ENCODE measurements at places on chromosomes 5 and 9. TPM values are rescaled to one million over a fixed set of nuclear protein-coding genes. Genes with fewer than 3 reads are reported as not detected.

DNA sequence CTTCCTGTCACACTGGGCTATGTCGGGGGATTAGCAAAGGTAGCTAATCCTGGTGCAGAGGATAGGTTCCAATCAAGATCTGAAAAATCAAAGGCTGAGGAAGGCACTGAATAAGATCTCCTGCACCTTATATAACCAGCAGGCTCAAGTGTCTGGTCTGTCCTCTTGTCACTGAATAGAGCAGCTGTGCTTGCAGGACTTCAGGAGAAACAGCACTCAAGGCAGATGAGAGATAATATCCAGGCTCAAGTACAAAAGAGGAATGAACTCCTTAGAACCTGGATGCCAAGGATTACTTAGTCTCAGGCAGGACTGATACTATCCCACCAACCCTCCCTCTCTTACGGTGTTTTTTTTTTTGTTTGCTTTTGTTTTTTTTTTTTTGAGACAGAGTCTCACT, 108.8 kb upstream of the LRRTM2 start:
- DNase-seq: no peak

- peak; percentile 59 for DNase-seq
Measured at GRCh38 chr9:36559036-36559695, 13.5 kb upstream of the MELK start.

DNA sequence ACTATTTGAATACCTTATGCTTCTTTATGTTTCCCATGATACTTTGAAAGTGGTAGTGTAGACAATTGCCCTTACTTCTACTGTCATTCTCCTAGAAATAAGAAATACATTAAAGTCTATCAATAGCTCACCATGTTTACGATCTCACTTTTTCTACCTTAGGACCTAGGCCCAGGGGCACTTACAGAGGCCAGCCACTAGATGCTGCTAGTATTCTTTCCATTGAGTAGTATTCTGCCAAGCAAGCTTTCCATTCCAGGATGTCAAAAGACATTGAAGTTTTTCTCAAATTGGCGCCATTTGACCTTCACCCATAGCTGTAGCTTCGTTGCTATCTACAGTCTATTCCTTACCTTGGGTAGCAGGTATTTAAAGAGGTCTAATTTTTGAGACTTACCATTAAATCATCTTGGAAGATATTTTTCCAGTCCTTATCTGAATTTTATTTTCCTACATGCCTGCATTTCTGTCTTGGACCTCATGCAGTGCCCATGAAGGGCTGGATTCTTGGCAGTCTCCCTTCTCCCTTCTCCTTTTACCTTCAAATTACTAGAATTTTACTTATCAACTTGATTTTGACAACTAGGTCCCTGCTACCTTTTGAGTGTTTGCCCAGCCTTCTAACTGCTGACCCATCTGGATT, 246.0 kb upstream of the NUDT12 start:
- DNase-seq: peak; percentile 84

DNA sequence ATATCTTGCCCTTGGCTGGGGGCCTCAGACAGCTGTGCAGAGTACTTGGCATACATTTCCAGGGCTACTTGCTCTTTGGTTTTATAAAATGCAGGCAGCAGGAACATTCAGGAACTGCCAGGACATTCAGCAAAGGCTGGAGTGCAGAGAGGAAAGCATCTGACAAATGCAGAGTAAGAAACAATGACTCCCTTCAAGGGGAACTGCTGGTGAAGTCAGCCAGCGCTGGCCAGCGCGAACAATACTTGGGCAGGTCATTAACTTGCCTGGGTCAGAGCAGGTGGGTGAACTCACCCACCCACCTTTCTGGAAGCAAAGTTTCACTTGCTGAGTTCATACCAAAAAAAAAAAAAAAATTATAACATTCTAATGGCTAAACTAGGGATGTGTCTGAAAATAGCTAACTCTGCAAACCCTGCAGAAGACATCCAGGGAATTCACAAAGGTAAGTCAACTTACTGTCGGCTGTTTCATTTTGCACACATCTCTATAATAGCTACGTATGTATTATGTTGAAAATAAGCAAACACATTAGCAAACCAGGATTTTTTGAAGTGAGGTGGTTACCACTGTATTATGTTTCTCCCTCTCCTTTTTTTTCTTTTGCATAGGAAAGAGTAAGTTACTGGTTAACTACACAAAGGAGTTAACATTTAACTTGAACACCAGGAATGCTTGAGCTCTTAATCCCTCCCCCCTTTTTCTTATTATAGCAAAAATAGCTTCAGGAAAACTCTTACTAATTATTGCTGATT, 152.2 kb downstream of the GLIS3 start:
- DNase-seq: peak; percentile 15

GRCh38 chr9:134088063-134088725, 20.4 kb upstream of the BRD3 start:
- no peak for DNase-seq

DNA sequence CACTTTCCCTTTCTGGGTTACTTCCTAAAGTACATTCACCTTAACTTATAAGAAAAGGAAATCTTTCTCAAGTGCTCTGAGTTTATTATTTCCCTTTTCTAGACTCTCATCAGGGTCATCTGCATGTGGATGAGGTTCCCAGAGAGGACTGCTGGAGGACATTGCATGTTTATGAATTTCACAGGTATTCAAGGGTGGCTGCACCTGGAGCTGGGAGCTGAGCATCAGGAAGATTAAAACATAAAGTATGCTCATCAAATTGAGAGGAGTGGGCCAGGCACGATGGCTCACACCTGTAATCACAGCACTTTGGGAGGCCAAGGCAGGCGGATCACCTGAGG, 34.7 kb upstream of the PLIN2 start:
- no peak for DNase-seq

DNA sequence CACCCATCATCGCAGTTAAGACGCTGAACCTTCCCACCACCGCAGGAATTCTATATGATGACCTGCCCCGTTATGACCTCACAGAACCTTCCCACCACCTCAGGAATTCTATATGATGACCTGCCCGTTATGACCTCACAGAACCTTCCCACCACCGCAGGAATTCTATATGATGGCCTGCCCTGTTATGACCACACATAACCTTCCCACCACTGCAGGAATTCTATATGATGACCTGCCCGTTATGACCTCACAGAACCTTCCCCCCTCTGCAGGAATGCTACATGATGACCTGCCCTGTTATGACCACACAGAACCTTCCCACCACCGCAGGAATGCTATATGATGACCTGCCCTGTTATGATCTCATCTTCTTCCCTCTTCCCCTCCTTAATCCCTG, 64.3 kb downstream of the IRX1 start:
- no peak for DNase-seq

DNA sequence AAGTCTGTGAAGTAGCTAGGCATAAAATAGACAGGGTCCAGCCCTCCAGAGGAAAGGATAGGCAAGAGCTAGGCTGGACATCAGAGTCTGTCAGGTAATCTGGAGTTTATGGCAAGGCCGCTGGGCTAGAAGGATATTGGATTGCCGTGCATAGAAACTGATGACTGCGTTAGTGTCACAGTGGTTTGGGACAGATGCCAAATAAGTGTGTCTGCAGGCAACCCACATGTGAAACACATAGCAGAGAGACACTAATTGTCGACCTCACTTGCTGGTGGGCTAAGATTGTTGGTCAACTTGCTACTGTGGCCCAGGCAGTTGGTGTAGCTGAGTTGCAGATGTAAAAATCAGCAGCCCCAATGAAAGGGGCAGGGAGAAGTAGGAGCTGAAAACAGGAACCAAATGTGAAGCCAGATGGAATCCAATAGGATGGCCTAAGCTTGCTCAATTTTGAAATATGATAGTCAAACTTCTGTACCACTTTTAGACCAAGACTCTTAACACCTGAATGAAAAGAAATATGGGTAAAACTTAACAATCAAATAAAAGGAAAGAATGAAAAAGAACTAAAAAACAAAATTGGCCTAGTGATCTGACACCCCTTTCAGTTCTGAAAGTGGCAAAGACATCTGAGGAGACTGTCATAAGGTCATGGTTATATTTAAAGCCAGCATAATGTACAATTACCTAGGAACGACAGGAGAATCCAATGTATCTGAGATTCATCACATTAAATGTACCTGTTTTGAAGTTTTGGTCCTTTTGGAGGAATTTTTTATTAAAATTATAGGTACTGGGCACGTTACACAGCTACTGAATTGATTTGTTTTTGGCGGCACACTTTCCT, 243.3 kb upstream of the ACTBL2 start:
- DNase-seq: no peak

GRCh38 chr5:37519304-37519703, 140.2 kb downstream of the WDR70 start:
- no peak for DNase-seq

GRCh38 chr9:137626464-137626863, 7.7 kb downstream of the EHMT1 start:
- DNase-seq: no peak

DNA sequence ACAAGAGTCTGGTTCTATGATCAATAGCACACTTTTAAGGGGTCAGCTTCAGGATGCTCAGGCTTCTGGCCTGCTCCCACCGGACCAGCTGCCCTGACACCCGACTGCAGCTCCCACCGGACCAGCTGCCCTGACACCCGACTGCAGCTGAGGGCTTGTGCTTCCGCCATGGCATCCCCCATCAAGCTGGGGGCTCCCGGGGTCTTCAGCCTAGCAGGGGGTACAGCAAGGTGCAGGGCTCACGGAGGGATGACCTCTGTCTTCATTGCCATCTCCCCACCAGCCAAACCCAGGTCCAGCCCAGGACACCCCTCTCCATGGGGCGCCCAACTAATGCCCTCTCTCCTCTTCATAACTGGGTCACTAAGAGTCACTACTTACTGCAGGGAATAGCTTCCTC, 1.9 kb downstream of the FLT4 start:
- DNase-seq: no peak

DNA sequence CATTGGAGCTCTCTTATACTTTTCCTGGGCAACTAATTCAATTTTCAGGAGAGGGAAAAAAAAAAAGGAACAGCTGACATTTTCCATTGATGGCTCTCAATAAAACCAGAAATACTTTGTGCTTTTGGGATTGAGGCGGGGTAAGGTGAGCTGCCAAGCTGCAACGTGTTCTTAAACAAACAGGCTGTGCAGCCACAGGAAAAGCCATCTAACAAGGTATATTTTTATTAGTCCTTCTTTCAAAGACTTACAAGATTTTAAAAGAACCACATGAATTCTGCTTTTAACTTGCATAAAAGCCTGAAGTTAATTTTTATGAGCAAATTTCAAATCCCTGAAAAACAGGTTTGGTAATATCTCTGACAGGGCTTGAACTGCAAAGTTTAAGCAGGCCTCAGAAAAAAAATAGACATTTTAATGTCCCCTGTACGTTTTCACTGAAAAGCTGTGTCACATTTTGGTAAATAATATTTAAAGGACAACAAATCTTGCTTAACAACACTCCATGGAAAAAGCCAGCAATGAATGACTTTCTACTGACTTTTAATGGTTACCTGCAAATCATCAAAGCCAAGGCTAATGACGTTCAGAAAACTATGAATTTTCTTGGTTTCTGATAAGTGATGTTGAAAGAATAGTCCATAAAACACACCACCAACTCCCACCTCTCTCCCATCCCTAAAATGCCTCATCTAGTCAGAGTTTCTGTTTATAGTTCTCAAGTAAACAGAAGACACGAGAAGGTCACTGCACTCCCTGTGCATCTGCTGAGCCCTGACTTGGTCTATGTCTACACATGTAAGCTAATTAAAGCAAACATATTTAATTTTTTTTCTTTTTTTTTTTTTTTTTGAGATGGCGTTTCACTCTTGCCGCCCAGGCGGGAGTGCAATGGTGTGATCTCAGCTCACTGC, 433.6 kb downstream of the PIK3R1 start:
- no peak for DNase-seq

DNA sequence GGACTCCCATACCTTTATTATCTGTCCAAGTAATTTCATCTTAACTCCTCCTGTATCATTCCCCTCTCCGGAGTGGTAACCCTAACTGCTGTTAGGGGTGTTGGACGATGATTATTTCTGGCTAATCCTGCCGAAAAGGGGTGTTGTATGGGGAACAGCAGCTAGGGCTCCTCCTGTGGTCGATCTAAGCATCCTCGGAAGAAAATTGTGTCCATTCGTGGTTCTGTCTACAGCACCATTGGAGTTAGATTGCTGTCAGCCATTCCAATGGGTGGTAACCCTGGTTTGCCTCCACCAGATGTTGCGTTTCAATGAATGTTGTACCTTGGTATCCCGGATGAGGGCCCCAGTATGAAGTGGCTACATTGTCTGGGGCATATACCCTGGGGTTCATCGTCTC, 35.6 kb upstream of the LMNB1 start:
- DNase-seq: peak; percentile 40

GRCh38 chr5:74244406-74244805, 396.1 kb downstream of the ENC1 start:
- DNase-seq: no peak

DNA sequence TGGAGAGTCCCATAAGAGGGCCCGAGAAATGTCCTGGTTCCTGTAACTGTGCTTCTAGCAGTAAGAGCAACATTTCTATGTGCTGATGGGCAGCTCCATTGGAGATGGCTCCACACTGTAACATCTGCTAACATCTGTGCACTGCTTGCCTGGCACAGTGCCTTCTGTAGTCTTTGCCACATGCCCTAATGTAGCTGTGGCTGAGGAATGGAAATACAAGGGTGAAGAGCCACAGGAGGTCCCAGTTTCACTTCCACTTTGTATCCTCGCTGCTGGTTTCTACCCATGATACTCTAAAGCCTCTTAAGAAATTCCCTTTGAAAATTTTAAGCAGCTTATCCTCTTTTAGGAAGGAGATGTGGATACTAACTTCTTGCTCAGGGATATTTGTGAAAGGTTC, 97.4 kb downstream of the HOMER1 start:
- no peak for DNase-seq

DNA sequence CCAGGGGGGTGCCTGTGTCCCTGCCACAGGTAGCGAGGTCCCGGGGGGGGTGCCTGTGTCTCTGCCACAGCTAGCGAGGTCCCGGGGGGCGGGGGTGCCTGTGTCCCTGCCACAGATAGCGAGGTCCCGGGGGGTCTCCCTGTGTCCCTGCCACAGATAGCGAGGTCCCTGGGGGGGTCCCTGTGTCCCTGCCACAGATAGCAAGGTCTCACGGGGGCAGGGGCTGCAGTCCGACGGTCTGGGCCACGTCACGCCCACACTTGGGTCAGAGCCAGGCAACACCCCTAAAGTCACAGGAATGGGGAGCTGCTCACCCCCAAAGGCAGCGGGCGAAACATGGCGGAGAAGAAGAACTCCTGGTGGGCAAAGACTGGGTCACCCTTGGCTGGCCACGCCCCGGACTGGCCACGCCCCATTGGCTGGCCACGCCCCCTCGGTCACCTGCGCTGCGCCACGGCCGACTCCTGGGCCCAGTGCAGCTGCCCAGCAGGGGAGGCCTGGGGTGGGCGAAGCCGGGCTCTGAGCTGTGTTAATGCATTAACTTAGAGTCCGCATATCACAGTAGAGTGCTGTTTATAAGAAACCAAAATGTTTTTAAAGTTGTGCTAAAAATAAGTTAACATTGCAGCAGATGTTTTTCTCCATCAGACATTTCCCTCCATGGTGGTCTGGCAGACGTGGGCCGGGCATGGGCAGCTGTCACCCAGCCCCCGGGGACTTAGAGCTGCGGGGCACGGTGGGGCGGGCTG, 7.0 kb downstream of the NOXA1 start:
- DNase-seq: peak; percentile 60

GRCh38 chr5:79878721-79879336, 112.2 kb downstream of the MTX3 start:
- DNase-seq: peak; percentile 75

Gene NUDT12
- total RNA-seq: 16.8 TPM

Gene COL5A1
- total RNA-seq: 13.1 TPM

Gene CCDC180
- total RNA-seq: 7.1 TPM

Gene PCDH12
- 0.12 TPM for total RNA-seq

Gene TAF11L10
- total RNA-seq: not detected

Gene STKLD1
- not detected for total RNA-seq

Gene MIER3
- total RNA-seq: 32.7 TPM

Gene SLC45A2
- not detected for total RNA-seq

All from GM23338 (cell line).